Neural crest cell (in vitro differentiated cells): ENCODE measurements at places on chromosomes 5 and 9. TPM values are rescaled to one million over a fixed set of nuclear protein-coding genes. Genes with fewer than 3 reads are reported as not detected.

Gene SLC2A6
- 29.0 and 30.9 TPM in 2 replicates for total RNA-seq

Gene RANBP3L
- total RNA-seq = not detected in 2 replicates

Gene SMAD5
- total RNA-seq = 82.6 TPM in 2 replicates

Gene PCDHGA12
- 1.5 and 1.8 TPM in 2 replicates for total RNA-seq

Gene KLHL3
- total RNA-seq = 9.4 and 11.8 TPM in 2 replicates

Gene SLC12A7
- 34.7 and 40.7 TPM in 2 replicates for total RNA-seq

Gene PCDHB10
- 5.2 and 5.5 TPM in 2 replicates for total RNA-seq

Gene CD14
- 0.28 and 0.55 TPM in 2 replicates for total RNA-seq

Gene C9orf153
- total RNA-seq = 0.19 and 0.34 TPM in 2 replicates

Gene SPINK13
- total RNA-seq = not detected in 2 replicates

Gene CDX1
- total RNA-seq = not detected in 2 replicates

Gene JAKMIP2
- total RNA-seq = 35.6 and 36.8 TPM in 2 replicates

Gene FBP1
- 0.80 and 0.86 TPM in 2 replicates for total RNA-seq

Gene ADGRD2
- 0.44 TPM in 1 of 2 replicates, not detected in the other for total RNA-seq

Gene GARIN3
- not detected in 2 replicates for total RNA-seq

Gene PLPPR1
- 3.2 and 4.7 TPM in 2 replicates for total RNA-seq

Gene FAM153A
- total RNA-seq = not detected in 2 replicates

Gene GPR151
- total RNA-seq = not detected in 2 replicates

Gene TMEM174
- not detected in 2 replicates for total RNA-seq

Gene ATOX1
- 82.4 and 84.6 TPM in 2 replicates for total RNA-seq

Gene ARID3C
- 0.68 TPM in 1 of 2 replicates, not detected in the other for total RNA-seq

Gene ABO
- total RNA-seq = 0.11 and 0.40 TPM in 2 replicates

Gene ASS1
- 4.0 and 4.5 TPM in 2 replicates for total RNA-seq

Gene LYSMD3
- 12.0 and 12.1 TPM in 2 replicates for total RNA-seq

Gene ACTL7B
- total RNA-seq = not detected in 2 replicates

Gene IDNK
- total RNA-seq = 2.6 and 2.9 TPM in 2 replicates

Gene PDZD2
- total RNA-seq = 0.65 and 1.3 TPM in 2 replicates

Gene FUT7
- 0.14 TPM in 1 of 2 replicates, not detected in the other for total RNA-seq

Gene MARCOL
- not detected in 2 replicates for total RNA-seq

Gene PRRT1B
- total RNA-seq = not detected in 2 replicates

Gene NUTM2G
- total RNA-seq = not detected in 2 replicates

Gene PCDHGA11
- total RNA-seq = 1.8 and 2.4 TPM in 2 replicates

Gene CDKN2B
- total RNA-seq = not detected in 2 replicates
